ENCODE measurements at places on chromosomes 1 and 21.

- no peak for DNase-seq
These were observed 81.3 kb upstream of the KAZN start for GRCh38 chr1:14516974-14517840.

- no peak for DNase-seq
These were observed 28.2 kb upstream of the TEKT2 start for GRCh38 chr1:36055706-36056105.

- peak; percentile 84 for DNase-seq
These were observed at the start of gene DPT for GRCh38 chr1:168728473-168729404. Gene DPT, minus strand, starts transcription at chr1:168729206. Its CDS starts 32 bp downstream, at chr1:168729174.

GRCh38 chr1:230901671-230902070 lies 33.4 kb upstream of the C1orf198 start:
- no peak for DNase-seq

DNA sequence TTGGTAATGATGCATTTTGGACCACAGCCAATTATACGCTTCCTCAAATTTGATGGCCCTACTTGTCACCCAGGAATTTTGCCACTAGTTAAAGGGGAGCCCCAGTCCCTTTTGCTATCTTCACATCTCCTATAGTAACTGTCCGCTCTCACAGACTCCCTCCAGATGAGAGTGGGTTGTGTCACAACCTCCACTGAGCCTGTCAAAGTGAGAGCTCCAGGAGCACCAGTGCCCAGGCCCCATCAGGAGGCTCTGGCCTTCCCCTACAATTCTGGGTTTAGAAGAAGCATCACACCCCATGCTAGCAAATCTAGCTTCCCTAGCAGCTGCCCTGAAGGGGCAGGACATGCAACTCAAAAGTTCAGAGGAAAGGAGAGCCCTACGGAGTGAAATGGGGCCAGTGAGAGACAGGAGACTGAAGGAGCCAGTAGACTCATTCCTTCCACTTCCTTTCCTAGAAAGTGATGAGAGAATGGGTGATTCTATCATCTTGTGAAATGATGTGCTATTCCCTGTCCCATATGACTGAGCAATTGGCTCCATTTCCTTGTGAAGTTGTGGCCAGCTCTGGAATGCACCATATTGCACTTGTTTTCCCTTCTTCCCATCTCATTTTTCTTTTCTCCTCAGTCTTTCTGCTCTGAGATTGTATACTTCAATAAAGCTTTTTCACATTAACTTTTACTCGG lies 541.3 kb downstream of the DPYD start:
- DNase-seq: no peak

DNA sequence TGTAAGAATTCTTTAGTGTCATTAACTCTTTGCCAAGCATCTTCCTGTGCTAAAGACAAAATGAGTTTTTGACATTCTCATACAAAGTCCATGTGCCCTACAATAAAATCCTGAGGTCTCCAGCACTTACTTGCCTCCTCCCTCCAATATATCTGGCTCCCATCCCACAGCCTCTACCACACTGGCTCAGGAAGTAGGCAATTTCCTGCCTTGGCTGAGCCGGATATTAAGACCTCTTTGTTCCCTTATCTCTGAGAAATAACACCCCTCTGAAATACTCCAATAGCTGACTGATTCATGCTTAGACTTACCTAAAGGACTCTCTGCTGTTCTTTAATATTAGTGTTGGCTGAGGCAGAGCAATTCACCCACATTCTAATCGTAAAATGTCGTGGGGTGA lies 37.6 kb upstream of the GORAB start:
- DNase-seq: peak; percentile 44

DNA sequence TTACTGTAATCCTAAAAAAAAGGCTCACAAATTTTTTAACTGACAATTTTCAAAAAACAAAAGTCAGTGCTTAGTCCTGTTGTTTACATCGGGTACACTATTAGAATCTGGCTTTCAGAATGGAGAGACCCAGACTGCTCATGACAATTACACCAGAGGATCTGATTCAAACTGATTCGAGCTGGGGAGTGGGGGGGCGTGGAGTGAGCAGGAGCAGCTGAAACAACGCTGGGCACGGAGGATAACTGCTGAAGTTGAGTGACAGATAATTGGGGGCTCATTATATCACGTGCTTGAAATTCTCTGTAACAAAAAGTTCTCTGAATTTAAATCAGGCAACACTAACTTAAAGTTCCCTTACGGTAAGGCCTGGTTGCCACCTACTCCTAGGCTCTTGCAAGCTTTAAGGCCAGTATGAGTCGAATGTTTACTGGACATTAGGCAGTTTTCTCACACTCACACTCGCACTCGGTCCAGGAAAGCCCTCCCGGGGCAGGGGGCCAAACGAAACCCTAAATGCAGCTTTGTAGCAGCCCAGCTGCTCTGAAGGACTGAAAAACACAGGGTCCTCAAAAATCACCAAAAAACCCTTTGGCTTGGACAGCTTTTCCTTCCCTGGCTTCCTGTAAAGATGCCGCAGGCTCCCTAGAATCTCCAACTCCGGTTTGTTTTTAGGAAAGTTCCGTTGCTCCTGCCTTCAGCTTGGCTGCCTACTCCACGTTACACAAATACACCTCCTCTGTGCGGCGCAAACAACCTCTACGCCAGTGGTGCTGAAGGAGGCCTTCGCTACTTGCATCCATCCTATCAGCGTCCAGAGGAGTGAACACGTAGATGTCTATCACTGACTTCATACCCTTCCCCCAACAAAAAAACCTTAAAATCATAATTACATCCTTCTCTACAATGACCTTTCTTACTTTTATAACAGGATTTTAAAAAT lies 42.9 kb downstream of the CAPZB start:
- no peak for DNase-seq

- no peak for DNase-seq
These were observed 40.1 kb upstream of the FOXO6 start for GRCh38 chr1:41320895-41321676.

DNA sequence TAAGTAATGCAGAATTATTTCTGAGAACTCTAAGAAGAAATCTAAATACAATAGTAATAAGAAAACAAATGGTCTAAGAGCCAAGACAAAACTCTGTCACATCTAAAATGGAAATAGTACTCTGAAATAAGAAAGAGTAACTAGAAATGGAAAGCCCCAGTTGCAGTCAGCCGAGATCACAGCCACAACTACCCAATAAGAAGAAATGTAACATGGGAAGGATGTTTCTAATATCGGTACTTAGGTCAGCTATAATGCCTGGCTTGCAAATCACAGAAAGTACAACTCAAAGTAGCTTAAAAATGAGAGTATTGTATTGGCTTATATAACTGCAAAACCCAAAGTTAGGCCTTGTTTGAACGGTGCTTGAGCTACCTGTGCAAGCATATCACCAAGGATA lies 58.6 kb upstream of the USP25 start:
- DNase-seq: no peak

- no peak for DNase-seq
These were observed 107.5 kb upstream of the RUNX1 start for GRCh38 chr21:35156293-35157278.

DNA sequence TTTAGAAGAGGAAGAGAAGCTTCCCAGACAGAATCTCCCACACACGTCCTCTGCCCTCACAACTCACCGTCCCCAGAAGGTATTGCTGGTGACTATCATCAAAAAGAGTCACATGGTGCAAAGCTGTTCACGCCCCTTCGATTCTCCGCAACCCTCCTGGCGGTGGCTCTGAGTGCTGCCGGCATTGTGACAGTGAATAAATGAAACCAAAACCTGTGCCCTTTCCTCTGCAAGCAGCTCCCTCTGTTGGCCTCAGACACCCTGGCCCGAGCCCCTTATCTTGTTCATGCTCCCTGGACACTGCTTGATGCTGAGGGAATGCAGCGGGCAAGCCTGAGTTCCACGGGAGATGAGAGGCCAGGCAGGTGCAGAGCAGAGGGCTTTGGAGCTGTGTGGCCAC lies 510.3 kb downstream of the NPHP4 start:
- no peak for DNase-seq

- no peak for DNase-seq
These were observed 558.2 kb upstream of the PRMT6 start for GRCh38 chr1:106498238-106498637.

- DNase-seq: no peak
These were observed 208.4 kb upstream of the ZC3H12A start for GRCh38 chr1:37265786-37266667.

- peak; percentile 55 for DNase-seq
These were observed 1.5 kb downstream of the MORC3 start for GRCh38 chr21:36321325-36322082.

GRCh38 chr1:211603713-211604112 lies 24.8 kb upstream of the SLC30A1 start:
- no peak for DNase-seq

DNA sequence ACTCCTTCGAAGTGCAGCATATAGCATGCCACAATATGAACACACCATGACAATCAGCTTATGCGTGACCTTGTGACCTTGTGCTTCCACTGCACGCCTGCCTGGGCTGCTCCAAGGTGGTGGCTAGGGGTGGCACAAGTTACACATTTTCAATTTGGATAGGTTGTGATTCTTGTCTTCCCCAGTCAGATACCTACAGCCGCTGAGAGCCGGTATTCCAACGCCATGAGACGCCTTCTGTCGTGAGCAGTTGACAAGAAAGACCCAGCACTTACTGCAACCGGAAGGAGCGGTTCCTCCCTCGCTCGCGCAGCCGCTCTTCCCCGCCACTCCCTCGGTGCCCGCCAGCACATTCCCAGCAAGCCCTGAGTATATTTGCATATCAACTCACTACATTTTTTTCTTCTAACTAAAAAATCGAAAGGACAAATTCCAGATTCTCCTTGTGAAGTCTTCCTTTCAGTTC lies 359 bp upstream of the RNU11 start:
- DNase-seq: peak; percentile 95

GRCh38 chr1:56561227-56562019 lies 17.9 kb downstream of the PLPP3 start:
- no peak for DNase-seq

- DNase-seq: no peak
These were observed 87.7 kb downstream of the C4BPA start for GRCh38 chr1:207191776-207192175.

GRCh38 chr1:115555446-115555845 lies 86.3 kb upstream of the VANGL1 start:
- DNase-seq: no peak

All from left hindlimb (tissue), 1 donor.